ENCODE measurements at places on chromosomes 5 and 9.

GRCh38 chr5:107500840-107501239 is 169.9 kb downstream of the EFNA5 start:
- no peak for DNase-seq

GRCh38 chr5:55600497-55601203 is 65.9 kb upstream of the PLPP1 start:
- DNase-seq, result peak; percentile 23

GRCh38 chr5:84088996-84089395 is 295.7 kb downstream of the EDIL3 start:
- DNase-seq, result no peak

GRCh38 chr5:72268753-72269410 is 51.2 kb downstream of the MRPS27 start:
- peak; percentile 11 for DNase-seq

DNA sequence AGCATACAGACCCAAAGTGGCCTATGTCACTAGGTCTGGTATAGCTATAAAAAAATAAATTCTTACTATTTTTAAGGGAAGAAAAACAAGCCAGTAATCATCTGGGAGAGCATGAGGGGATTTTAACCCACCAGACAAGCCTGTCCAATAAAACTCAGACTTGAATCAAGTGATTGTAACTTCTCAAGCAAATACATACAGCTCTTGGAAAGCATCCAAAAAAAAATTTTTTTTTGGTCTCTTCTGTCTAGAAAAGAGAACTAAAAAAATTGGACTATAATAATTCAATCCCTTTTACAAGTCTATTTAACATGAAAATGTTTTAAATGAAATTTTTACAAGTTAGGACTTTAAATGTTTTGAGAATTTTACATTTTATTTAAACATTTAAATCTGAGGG is 61.7 kb downstream of the FBXL17 start:
- no peak for DNase-seq

- DNase-seq, result no peak
Observed at GRCh38 chr5:84130006-84130580, 254.6 kb downstream of the EDIL3 start.
